HuH-7 (cell line): ENCODE measurements at places on chromosomes 7 and 10.

GRCh38 chr7:116670409-116671015 lies 1.5 kb upstream of the MET start:
- DNase-seq, result no peak

DNA sequence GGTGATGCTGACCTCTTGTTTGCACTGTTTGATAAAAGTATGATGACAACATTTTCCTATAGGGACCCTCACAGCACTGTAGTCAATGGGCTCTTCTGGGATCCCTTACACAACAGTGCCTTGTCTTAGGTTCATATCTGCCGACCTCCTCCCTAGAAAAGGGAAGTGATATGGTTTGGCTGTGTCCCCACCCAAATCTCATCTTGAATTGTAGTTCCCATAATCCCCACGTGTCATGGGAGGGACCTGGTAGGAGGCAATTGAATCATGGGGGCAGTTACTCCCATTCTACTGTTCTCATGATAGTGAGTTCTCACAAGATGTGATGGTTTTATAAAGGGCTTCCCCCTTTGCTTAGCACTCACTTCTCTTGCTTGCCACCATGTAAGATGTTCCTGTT lies 23.1 kb downstream of the ZC3HAV1 start:
- no peak for DNase-seq

DNA sequence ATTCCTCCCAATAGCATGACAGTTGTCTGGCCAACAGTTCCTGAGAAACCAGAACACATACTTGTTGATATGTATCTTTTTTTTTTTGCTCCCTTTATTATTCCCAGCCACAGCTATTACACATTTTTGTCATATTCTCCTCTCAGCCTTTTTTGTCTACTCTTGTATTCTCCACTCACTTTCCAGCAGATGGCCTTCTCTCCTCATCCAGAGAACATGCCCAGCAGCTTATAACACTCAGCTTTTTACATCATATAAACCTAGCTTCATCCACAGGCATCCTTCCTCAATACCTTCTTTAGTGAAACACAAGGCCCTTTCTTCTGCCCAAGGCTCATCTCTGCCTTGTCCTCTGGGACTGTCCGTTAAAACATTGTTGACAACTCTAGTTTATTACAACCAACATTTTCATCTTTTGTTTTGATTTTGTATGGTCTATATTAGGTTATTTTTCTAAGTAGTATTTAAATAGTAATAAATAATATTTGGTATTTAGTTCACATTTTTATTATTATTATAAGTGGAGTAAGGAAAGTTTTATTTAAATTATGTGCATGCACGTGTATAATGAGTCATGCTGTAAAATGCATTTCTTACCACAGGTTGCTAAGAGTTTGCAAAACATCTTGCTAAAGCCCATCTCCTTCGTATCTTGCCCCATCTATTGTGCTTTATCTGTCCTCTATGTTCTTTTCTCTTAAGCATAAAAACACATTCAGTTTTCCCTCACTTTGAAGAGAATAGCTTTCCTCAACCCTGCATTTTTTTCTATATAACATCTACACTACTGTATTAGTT lies 101.5 kb downstream of the ORC5 start:
- no peak for DNase-seq

DNA sequence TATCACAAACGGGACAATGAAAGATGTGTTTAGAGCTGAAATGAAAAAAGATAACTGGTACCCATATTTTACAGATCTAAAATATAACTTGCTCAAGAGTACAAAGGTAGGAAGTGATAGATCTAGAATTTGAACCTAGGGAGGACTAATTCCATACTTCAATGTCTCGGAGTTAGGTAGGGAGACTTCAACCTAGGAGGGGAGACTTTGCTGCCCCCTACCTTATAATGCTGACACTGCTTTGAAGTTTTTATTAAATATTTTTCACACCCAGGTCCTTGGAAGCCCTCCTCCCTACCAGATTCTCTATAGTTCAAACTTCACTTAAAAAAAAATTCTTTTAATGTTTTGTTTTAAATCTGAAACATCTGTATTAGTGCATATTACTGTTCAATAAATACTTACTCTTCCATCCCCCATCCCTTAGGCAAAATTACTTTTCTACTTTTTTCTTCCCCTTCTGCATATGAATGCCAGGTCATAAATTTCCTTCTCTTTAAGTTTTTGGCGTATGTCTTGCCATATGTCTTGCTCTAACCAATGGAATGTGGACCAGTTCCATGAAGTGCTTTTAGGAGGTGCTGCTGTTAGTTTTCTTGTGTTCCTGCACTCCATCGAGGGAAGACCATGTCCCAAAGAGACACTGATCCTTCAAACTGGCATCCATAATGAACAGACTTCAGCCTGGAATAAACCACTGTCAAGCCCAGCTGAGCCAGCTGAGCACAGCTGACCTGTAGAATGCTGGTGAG lies 57.8 kb downstream of the MICU1 start:
- DNase-seq, result peak; percentile 12
